ENCODE measurements at places on chromosomes 6 and 20. TPM values are rescaled to one million over a fixed set of nuclear protein-coding genes. Genes with fewer than 3 reads are reported as not detected.

Gene HMGCLL1
- 2.4 TPM for total RNA-seq

Gene TRIM40
- total RNA-seq: not detected

Gene HTR1E
- not detected for total RNA-seq

Gene TCF15
- 10.3 TPM for total RNA-seq

Gene LAMA4
- total RNA-seq: 63.7 TPM

Gene CCND3
- 62.4 TPM for total RNA-seq

Gene DDR1
- total RNA-seq: 60.2 TPM

Gene AIF1
- total RNA-seq: 17.0 TPM

Gene ZNF831
- 0.47 TPM for total RNA-seq

Gene CRISP3
- total RNA-seq: not detected

Gene ACSS1
- total RNA-seq: 55.0 TPM

Gene LY6G6F
- not detected for total RNA-seq

Gene HLA-DQA2
- 3.5 TPM for total RNA-seq

Gene FKBP1A
- 154 TPM for total RNA-seq

Gene ADAM33
- total RNA-seq: 9.9 TPM

Gene PDE10A
- 7.1 TPM for total RNA-seq

Gene HLA-DPB1
- 47.8 TPM for total RNA-seq

GRCh38 chr20:48783533-48784272, 44.1 kb downstream of the PREX1 start:
- DNase-seq: no peak

- DNase-seq: no peak
Measured at GRCh38 chr6:117534974-117535373, 52.5 kb downstream of the DCBLD1 start.

GRCh38 chr20:17807651-17808050, 107.9 kb downstream of the BANF2 start:
- DNase-seq: no peak

DNA sequence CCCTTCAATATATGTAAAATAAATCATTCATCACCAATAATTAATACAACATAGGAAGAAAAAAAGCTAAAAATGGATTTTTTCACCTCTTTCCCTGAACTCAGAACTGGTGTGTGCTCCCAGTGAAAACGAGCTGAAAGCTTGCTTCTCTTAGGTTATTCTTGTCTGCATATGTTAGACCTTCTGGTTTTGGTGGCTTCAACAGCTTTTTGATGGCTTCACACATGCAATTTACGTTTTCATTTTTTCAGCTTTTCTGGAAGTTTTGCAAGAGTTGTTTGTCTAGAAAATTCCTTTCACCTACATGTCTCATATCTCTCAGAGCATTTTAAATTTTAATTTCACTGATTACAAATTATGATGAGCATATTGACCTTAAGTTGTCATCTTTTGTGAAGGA, 86.9 kb upstream of the PTCHD4 start:
- no peak for DNase-seq

GRCh38 chr6:46437671-46438221, 53.5 kb downstream of the RCAN2 start:
- DNase-seq: no peak

- DNase-seq: no peak
Measured at GRCh38 chr6:105318660-105319059, 84.2 kb downstream of the PREP start.

GRCh38 chr6:133460101-133460500, 218.9 kb downstream of the EYA4 start:
- DNase-seq: no peak

DNA sequence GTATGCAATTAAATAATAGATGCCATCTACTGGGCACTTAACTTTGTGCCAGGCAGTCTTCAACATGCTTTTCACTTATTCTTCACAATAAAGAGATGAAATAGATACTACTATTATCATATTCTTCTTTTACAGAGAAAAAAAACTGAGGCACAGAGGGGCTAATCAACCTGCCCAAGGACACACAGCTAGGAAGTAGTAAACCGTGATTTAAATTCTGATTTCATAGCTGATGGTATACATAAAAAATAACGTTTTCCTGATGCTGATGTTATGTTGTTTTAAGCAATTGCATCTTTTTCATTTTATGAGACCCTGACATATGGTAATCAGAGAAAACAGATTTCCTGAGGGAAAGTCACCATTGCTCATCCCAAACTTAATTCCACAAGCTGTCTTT, 45.1 kb upstream of the ATXN1 start:
- no peak for DNase-seq

DNA sequence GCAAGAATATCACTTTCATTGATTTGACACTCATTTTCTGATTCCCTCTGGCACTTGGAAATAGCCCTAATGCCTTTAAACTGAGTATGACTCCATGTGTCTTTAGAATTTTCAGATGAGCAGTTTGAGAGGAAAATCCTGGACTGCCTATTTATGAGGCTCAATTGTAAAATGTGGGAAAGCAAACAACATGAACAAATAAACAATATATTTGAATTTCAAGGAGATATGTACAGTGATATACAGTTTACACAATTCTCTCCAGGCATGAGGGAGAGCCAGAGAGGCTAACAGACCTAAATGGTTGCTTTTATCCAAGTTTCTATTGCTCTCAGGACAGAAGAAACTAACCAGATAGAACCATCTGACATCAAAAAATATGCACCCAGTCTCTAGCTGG, 748.2 kb upstream of the NRSN1 start:
- no peak for DNase-seq

- no peak for DNase-seq
Measured at GRCh38 chr6:133353061-133353460, 111.9 kb downstream of the EYA4 start.

GRCh38 chr6:1916334-1917070, 306.8 kb downstream of the FOXC1 start:
- no peak for DNase-seq

DNA sequence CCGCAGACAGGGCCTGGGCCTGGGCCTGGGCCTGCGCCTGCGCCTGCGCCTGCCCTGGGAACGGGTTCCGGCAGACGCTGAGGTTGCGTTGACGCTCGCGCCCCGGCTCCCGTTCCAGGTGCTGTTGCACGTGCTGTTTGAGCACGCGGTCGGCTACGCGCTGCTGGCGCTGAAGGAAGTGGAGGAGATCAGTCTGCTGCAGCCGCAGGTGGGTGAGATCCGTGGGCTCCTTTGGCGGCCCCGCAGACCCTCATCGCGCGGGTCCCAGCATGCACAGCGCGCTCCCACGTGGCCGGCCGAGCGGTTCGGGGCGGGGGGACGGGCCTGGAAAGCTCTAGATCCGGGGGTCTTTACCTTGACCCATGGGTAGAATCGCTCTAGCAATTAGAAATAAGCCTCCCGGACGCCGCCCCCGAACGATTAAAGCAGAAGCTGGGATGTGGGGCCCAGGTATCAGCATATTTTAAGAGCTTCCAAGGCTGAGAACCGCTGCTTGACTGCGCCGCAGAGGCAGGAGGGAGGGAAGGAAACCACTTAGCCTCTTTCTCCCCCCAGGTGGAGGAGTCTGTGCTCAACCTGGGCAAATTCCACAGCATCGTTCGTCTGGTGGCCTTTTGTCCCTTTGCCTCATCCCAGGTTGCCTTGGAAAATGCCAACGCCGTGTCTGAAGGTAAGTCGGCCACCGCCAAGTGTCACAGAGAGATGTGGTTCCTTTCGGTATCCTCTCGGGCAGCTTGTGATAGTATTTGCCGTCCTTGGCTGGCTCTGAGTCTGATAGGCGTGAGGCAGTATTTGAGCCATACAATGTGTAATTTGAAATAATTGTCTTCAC, 508 bp downstream of the NOP56 start:
- DNase-seq: peak; percentile 63

- no peak for DNase-seq
Measured at GRCh38 chr6:23879816-23880215, 246.2 kb upstream of the NRSN1 start.

GRCh38 chr6:108581237-108581931, 20.7 kb downstream of the FOXO3 start:
- DNase-seq: peak; percentile 43

DNA sequence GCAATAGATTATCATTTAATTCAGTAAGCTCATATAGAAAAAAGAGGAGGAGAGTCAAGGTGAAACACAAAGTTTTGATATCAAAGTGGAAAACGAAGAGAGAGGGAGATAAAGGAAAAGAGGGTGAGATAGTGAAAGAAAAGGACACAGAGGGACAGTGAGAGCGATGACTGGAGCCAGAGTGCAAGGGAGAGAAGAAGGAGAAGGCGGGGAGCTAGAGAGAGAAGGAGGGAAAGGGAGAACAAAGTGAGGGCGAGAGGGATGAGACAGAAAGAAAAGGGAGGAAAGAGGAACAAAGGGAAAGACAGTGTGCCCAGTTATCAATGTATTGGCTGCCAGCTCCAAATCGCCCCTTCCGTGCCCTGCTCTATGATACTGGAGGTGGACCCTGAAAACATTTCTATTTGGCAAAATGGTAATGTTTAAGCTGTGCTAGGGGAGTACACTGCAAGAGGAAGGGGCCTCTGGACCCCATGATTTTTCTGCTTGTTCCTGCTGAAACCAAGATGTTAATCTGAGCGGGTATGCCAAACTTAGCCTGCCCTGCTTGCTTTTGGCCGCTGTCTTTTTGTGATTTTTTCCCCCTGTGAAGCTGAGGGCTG, 27.8 kb downstream of the GPX5 start:
- no peak for DNase-seq

GRCh38 chr6:151109361-151109760, 130.4 kb upstream of the AKAP12 start:
- DNase-seq: no peak

- peak; percentile 51 for DNase-seq
Measured at GRCh38 chr20:62063981-62064769, 1.5 kb downstream of the TAF4 start.

- no peak for DNase-seq
Measured at GRCh38 chr6:156960525-156960924, 183.3 kb downstream of the ARID1B start.

DNA sequence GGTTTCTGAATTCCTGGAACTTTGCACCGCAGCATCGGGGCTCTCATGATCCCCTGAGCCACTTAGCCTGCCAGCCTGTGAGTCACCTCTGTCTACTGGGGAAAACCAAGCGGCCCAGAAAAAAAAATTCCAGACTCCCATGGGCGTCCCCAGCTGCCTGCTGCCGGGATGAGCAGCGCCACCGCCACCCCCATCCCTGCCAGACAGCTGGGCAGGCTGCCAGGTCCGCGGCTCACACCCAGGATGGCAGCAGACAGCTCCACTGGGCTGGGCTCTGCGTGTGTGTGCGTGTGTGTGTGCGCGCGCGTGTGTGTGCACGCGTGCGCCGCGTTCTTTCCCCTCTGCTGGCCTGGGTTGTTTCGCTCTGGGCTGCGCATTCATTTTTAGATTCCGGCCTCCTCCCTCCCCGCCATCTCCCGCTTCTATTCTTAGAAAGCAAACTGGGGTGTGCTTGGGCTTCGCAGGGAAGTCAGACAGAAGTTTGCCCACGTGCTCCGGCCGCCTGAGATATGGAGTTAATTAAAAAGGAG, 38.9 kb upstream of the PMEPA1 start:
- DNase-seq: peak; percentile 86

- no peak for DNase-seq
Measured at GRCh38 chr20:35327074-35327976, 35.1 kb upstream of the FAM83C start.

GRCh38 chr6:119609865-119610264, 260.3 kb upstream of the MAN1A1 start:
- DNase-seq: no peak

GRCh38 chr6:104940238-104940892, 16.5 kb upstream of the LIN28B start:
- no peak for DNase-seq

DNA sequence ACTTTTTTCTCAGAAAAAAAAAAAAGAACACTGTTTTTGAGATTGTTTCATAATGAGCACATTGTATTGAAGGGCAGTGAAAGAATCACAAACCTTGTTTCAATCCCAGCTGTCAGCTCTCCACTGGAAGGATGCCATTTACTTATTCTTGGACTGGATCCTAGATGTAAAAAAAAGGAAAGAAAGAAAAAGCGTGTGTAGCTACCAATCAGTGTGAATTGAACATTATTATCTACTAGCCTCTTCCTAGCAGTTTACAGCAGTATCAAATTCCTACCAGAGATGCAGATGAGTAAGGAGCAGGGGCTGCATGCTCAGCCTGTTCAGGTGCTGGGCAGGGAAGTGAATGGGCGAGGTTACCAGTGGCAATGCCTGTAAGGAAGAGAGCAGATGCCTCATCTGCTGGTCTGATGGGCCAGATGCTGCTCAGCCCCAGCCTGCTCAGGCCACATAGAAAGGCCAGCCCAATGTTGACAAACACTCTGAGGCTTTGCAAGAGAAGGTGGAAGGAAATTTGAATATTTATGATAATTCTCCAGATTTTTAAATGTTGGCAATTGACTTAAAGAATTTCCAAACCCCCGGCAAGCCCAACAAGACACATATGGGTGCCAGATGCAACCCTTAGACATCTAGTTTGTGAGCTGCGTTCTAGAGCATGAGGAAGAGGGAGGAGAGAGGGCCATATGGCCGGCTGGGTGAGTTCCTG, 189.5 kb downstream of the IBTK start:
- DNase-seq: no peak

DNA sequence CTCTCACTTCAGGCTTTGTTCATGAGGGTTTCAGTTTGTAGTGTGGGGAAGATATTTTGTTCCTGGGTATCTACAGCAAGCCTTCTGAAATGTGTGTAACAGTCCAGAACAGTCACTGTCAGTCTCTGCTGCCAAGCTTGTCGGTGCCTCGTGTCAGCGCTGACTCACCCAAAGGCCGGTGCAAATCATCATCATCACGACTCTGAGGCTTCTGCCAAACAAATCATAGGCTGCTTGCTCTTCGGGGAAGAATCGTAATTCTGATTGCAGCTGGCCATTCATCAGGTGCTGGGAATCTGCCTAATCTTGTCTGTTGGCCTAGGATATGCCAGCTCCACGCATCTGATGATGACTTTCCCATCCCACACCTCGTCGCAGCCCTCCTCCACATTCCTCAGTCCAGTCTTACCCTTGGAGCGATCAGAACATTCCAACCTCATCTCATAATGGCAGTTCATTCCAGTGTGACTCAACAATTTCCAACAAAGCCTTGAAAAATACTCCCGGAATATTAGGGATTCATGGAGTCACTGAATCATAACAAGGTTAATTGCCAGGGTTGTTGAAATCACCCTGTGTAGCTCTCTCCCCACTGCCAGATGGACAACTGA, 40.9 kb downstream of the ALDH8A1 start:
- peak; percentile 84 for DNase-seq

GRCh38 chr20:34824806-34825529, 483 bp downstream of the NCOA6 start:
- peak; percentile 66 for DNase-seq

DNA sequence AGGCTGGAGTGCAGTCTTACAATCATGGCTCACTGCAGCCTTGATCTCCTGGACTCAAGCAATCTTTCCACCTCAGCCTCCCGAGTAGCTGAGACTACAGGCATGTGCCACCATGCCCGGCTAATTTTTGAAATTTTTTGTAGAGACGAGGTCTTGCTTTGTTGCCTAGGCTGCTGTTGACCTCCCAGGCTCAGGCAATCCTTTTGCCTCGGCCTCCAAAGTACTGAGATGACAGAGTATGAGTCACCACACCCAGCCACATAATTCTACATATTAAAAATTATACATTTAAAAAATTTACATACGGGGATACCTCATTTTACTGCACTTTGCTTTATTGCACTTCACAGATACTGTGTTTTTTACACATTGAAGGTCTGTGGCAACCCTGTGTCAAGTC, 115.1 kb downstream of the MAN1A1 start:
- DNase-seq: no peak
